ENCODE measurements at places on chromosomes 5 and 9. TPM values are rescaled to one million over a fixed set of nuclear protein-coding genes. Genes with fewer than 3 reads are reported as not detected.

The GFI1B gene
- not detected for total RNA-seq

The RASGRF2 gene
- 5.3 TPM for total RNA-seq

The TSLP gene
- total RNA-seq: 0.28 TPM

The CD14 gene
- total RNA-seq: 0.18 TPM

The DELE1 gene
- total RNA-seq: 28.0 TPM

The TMEM252 gene
- not detected for total RNA-seq

The TIMD4 gene
- total RNA-seq: not detected

The SIT1 gene
- not detected for total RNA-seq

The LHX3 gene
- total RNA-seq: not detected

The SPATA6L gene
- 0.28 TPM for total RNA-seq

The PIGO gene
- total RNA-seq: 8.1 TPM

The CDH10 gene
- total RNA-seq: 0.18 TPM

The CEL gene
- total RNA-seq: under 0.01 TPM

The TAF9 gene
- 127 TPM for total RNA-seq

The IL9 gene
- not detected for total RNA-seq

The IL5 gene
- not detected for total RNA-seq

The LHX2 gene
- not detected for total RNA-seq

The KIAA1958 gene
- 1.8 TPM for total RNA-seq
